Progenitor cell of endocrine pancreas (in vitro differentiated cells): ENCODE measurements at places on chromosomes 11 and 22. TPM values are rescaled to one million over a fixed set of nuclear protein-coding genes. Genes with fewer than 3 reads are reported as not detected.

DNA sequence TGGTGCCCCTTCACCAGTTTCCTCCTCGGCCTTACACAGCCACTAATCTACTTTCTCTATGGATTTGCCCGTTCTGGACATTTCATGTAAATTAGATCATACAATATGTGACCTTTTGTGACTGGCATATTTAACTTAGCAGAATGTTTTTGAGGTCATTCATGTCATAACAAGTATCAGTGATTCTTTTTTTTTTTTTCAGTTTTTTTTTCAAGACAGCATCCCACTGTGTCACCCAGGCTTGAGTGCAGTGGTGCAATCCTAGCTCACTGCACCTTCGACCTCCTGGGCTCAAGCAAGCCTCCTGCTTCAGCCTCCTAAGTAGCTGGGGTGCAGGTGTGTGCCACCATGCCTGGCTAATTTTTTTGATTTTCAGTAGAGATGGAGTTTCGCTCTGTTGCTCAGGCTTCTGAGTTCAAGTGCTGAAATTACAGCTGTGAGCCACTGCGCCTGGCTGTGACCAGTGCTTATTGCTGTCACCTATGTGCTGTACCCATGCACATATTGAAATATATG, 22.7 kb downstream of the KIAA1671 start:
- peak overlapping the region; percentile 53 for H3K27ac ChIP-seq
- H3K4me1 ChIP-seq, result peaks cover 12% of the 10 kb centered on the region

The IFITM10 gene
- total RNA-seq, result 1.2 TPM in 2 replicates

GRCh38 chr22:27791159-27791858, 10.2 kb downstream of the MN1 start:
- no peak overlapping the region for H3K27ac ChIP-seq
- no peak overlapping the region for H3K4me3 ChIP-seq
- DNase-seq, result no peak
- H3K36me3 ChIP-seq, result peaks cover 5% of the 10 kb centered on the region
- peaks cover 33% of the 10 kb centered on the region for H3K4me1 ChIP-seq

- no peak for DNase-seq
- no peak overlapping the region for H3K4me3 ChIP-seq
- H3K4me1 ChIP-seq, result peaks cover 3% of the 10 kb centered on the region
- peaks cover 7% of the 10 kb centered on the region for H3K36me3 ChIP-seq
- H3K27me3 ChIP-seq, result no peaks in the 10 kb centered on the region
Observed at GRCh38 chr11:17296852-17297559, 20.5 kb downstream of the NUCB2 start.

The GRAP2 gene
- 0.58 and 0.60 TPM in 2 replicates for total RNA-seq
